Thoracic aorta endothelial cell (primary cell): ENCODE measurements at places on chromosomes 5 and 9. TPM values are rescaled to one million over a fixed set of nuclear protein-coding genes. Genes with fewer than 3 reads are reported as not detected.

The ATOSB gene
- total RNA-seq = 29.8 and 33.2 TPM in 2 replicates

The INSL4 gene
- total RNA-seq = not detected in 2 replicates

The ACOT12 gene
- not detected in 2 replicates for total RNA-seq

The C5orf34 gene
- total RNA-seq = 8.2 and 10.6 TPM in 2 replicates

The PSD2 gene
- not detected in 2 replicates for total RNA-seq

The C9orf50 gene
- not detected in 2 replicates for total RNA-seq

The HK3 gene
- not detected in 2 replicates for total RNA-seq

The CDH9 gene
- not detected in 2 replicates for total RNA-seq

The CDH6 gene
- 0.13 TPM in 1 of 2 replicates, not detected in the other for total RNA-seq

The SLC34A3 gene
- not detected in 2 replicates for total RNA-seq

The GADD45G gene
- total RNA-seq = 0.29 and 0.53 TPM in 2 replicates

The SH3GL2 gene
- total RNA-seq = 0.13 and 0.14 TPM in 2 replicates

The OR1J2 gene
- total RNA-seq = not detected in 2 replicates

The GPRIN1 gene
- 7.2 and 7.7 TPM in 2 replicates for total RNA-seq

The LAMC3 gene
- total RNA-seq = 0.13 and 0.22 TPM in 2 replicates

The TMC1 gene
- 2.2 and 3.2 TPM in 2 replicates for total RNA-seq

The GRIN1 gene
- total RNA-seq = under 0.01 and 0.14 TPM in 2 replicates

The FOXD4L4 gene
- 0.29 TPM in 1 of 2 replicates, not detected in the other for total RNA-seq

The TTC39B gene
- total RNA-seq = 5.1 and 7.9 TPM in 2 replicates

The SLC36A2 gene
- not detected in 2 replicates for total RNA-seq

The LRRC70 gene
- 42.6 and 45.2 TPM in 2 replicates for total RNA-seq

The ANGPTL2 gene
- 13.7 and 22.1 TPM in 2 replicates for total RNA-seq

The PIP5K1B gene
- total RNA-seq = not detected in 2 replicates

The MVB12B gene
- 3.5 and 5.7 TPM in 2 replicates for total RNA-seq

The CDH10 gene
- total RNA-seq = under 0.01 TPM in 1 of 2 replicates, not detected in the other

The LCN1 gene
- total RNA-seq = not detected in 2 replicates

The PPP2R2B gene
- total RNA-seq = not detected in 2 replicates

The GGTA1 gene
- 0.27 and 0.29 TPM in 2 replicates for total RNA-seq

The FRMPD1 gene
- total RNA-seq = not detected in 2 replicates

The USP20 gene
- 5.7 and 7.3 TPM in 2 replicates for total RNA-seq

The FAF2 gene
- total RNA-seq = 49.3 and 56.4 TPM in 2 replicates

The ATG10 gene
- 6.9 and 7.6 TPM in 2 replicates for total RNA-seq

The PCDHGA3 gene
- total RNA-seq = 0.65 and 0.93 TPM in 2 replicates
